B cell (primary cell): ENCODE measurements at places on chromosomes 12 and 14.

- no peak for DNase-seq
These were observed 168.2 kb upstream of the GZMB start for GRCh38 chr14:24802236-24802635.

DNA sequence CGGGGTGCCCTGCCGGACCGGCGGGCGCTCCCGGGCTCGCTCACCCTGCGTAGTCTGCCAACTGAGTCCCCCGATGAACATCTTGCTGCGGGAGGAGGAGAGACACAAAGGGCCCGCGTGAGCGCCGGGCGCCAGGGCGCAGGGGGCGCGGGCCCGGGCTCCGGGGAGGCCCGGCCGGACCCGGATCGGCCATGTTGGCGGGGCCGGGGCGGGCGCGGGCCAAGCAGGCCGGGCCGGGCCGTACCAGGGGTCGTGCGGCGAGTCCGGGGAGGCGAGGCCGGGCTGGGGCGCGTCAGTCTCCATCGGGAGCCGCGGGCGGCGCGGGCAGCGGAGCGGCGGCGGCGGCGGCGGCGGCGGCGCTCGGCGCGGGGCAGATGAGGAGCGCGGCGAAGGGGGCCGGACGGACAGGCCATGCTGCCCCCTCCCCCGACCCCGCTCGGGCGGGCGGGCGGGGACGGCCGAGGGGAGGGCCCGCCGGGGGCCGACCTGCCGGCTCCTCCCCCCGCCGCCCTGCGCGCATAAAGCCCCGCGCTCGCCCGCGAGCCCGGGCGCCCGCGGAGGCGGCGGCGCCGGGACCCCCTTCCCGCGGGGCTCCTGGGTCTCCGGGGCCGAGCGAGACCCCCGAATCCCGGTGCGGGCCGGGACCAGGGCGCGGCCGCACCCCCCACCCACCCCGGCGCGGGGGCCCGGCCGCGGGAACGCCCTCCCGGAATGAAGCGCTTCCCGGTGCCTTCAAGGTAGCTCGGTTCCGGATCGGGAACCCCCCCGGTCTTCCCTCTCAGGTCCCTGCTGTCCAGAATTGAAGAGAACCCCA lies at the start of gene MSI1:
MSI1 (minus strand) TSS at position 376 of the 814 bp plus-strand sequence; CDS start at position 303, 73 bp downstream.
- DNase-seq: peak; percentile 33

DNA sequence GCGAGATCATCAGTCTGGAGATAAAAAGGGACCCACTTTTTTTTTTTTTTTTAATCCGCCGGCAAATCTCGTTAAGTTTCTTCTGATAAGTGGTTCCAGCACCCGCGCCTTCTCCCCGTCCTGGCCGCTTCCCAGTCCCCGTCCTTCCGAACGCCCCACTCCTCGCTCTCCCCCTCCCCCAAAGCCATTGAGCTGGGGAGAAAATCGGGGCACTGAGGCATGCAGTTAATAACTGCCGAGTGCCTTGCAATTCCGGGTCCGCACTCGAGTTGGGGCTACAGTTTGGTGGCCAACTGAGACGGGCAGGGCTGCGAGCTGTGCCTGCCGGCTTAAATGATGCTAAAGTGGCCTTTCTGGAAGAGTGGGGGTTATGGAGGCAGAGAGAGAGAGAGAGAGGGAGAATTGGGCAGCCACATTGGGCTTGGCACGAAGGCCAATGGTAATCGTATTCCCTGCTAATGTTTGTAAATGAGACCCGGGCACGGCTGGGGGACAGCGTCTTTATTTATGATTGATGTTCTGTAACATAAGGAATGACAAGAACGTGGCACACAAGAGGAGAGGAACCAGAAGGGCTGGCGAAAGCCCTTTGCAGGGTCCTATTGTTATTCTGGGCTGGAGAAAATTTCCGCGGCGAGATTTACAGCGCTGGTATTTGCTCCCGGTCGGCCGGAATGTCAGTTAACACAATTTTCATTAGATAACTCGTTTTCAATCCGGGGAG lies 115.4 kb upstream of the MYL2 start:
- no peak for DNase-seq

DNA sequence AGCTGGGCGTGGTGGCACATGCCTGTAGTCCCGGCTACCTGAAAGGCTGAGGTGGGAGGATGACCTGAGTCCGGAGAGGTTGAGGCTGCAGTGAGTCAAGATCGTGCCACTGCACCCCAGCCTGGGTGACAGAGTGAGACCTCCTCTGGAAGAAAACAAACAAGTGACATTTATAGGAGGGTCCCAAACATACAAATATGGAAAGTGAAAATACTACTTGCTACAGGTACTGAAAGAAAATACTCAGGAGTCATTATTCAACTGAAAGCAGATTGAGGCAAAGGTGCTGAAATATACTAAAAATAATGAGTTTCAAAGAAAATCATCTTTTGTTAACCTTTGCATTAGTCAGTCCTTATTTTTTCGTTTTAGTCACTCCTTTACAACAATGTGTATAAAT lies 53.5 kb downstream of the ETV6 start:
- no peak for DNase-seq

DNA sequence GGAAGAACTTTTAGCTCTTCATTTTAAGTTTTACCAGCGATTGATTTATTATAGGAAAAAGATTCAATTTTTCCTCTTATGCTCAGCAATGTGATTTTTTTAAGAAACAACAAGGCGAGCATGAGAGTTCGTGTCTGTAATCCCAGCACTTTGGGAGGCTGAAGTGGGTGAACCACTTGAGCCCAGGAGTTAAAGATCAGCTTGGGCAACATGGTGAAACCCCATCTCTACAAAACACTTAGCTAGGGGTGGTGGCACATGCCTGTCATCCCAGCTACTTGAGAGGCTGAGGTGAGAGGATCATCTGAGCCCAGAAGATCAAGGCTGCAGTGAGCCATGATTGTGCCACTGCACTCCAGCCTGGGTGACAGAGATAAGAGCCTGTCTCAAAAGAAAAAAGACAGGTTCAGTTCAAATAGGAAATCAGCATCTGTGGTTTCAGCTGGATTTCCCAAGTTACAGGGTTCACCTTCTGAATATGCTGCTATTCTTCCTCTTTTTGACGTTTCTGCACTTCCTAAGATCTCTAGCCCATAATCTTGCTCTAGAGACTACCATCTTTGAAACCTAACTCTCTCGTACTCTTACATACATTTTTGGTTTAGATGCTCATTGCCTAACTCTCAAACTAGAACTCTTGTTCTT lies 274.7 kb downstream of the SEC23A start:
- no peak for DNase-seq

DNA sequence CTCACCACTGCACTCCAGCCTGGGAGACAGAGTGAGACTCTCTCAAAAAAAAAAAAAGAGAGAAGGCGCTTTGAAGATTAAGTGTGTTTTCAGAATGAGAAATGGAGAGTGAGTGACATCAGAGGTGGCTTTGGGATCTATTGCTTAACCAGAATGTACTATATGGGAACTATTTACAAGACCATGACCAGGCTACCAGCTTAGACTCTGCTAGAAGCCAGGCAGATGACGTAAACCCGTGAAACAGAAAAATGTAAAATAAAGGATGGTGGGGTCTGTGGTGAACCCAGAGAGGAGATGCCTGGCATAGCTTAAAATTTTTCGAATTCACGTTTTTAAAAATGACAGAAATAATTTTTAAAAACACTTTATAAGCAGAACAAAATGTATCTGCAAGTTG lies 82.0 kb downstream of the IFT43 start:
- DNase-seq: no peak

DNA sequence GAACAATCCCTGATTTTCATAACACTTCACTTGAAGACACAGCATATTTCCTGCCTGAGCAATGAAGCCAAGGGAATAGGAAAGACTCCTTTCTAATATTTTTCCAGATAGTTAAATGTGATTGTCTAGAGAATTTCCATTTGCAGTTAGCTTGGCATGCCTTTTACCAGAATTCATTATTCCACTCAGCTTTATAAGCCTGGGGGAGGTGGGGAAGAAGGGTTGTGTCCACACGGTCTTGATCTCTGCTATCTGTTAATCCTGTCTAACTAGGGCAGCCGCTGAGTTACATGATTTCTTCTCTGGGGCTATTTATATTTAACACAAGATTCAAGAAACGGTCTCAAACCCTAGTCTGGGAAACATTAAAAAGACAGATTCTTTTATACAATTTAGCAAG lies 146.6 kb upstream of the FSCB start:
- DNase-seq: no peak

DNA sequence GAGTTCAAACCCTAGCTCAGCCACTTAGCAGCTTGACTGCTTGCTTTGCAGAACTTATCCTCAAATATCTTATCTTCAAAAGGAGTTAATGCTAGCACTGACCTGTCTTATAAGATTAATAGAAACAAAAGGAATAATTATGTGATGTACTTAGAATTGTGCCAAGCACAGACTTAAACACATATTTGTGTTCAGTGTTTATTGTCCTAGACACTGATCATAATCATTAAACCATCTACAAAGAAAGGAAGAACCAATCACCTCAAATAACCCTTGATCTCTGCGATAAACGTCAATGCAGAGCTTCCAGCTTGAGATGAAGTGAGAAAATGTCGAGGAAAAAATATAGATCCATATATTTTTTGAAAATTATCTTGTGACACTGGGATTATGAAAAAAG lies 73.1 kb downstream of the ATXN7L3B start:
- DNase-seq: no peak

- DNase-seq: no peak
These were observed 108.8 kb downstream of the PRKCH start for GRCh38 chr14:61430066-61430757.

DNA sequence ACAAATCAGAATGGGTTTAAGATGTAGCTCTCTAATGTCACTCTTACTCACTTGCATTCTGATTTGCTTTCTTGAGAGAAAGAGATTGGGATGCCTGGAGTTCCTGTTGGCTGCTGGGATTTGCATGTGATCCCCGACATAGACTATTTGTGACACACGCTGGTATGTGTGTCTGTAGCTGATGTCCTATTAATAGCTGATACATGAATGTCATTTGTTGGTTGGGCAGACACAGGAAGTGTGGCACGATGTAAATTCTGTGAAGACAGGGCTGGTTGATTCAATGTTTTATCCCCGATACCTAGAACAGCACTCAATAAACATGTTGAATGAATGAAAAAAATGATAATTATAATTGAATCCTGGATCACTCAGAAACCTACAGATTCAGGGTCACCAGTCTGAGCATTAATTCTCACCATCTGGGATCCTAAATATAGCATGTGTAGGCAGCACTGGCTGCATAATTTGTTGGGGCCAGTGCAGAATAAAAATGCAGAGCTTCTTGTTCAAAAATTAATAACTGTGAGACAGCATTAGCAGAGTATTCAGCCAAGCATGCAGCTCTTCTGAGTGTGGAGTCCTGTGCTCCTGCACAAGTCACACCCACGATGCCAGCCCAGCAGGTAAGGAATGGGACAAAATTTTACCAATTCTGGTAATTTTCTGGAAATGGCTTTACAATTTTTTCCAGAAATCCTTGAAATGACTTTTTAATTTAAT lies 35.5 kb upstream of the SOCS2 start:
- DNase-seq: peak; percentile 25

- DNase-seq: no peak
These were observed 35.9 kb upstream of the PWP1 start for GRCh38 chr12:107649661-107650061.

DNA sequence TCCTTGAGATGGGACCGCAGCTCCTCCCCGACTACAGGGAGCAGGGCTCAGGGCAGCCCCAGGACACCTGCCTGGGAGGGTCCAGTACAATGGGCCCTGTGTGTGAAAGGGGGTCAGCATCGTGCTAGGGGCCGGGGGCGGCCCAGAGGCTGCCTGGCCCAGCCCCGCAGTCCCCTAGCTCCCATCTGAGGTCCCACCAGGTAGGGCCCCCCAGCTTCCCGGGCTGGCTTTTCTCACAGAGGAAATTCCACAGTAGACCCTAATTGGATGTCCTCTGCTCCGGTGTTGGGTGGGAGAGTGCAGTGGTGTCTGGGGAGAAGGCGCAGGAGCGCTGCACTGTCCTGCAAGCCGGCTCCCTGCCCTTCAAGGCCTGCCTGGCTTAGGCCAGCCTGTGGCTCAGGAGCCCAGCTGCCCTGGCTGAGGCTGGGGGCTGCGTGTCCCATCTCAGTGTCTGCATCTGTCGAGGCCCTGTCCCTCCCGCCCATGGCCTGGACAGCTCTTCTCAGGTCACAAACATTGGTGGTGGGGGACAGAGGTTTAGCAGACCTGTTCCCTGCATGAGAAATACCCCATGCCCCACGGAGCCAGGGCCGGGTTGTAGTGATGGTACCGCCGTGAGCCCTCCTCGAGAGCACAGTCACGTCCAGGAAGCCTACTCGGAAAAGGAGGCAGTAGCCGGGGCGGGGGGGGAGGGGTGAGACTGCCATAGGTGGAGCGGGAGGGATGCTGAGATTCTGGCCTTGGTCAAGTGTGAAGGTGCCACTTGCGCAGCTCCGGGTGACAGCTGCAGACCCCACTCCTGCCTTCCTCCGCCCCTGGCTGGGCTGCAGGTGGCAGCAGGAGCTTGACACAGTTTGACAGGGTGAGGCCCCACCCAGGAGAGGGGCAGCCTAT lies 11.6 kb downstream of the HIP1R start:
- no peak for DNase-seq

- no peak for DNase-seq
These were observed 99.2 kb downstream of the ARF6 start for GRCh38 chr14:49992036-49992435.

GRCh38 chr12:121872546-121873215 lies 14.0 kb upstream of the HPD start:
- DNase-seq: no peak

GRCh38 chr12:127268213-127268612 lies 998.8 kb upstream of the TMEM132C start:
- no peak for DNase-seq

GRCh38 chr12:11563785-11564739 lies 85.4 kb upstream of the ETV6 start:
- no peak for DNase-seq

DNA sequence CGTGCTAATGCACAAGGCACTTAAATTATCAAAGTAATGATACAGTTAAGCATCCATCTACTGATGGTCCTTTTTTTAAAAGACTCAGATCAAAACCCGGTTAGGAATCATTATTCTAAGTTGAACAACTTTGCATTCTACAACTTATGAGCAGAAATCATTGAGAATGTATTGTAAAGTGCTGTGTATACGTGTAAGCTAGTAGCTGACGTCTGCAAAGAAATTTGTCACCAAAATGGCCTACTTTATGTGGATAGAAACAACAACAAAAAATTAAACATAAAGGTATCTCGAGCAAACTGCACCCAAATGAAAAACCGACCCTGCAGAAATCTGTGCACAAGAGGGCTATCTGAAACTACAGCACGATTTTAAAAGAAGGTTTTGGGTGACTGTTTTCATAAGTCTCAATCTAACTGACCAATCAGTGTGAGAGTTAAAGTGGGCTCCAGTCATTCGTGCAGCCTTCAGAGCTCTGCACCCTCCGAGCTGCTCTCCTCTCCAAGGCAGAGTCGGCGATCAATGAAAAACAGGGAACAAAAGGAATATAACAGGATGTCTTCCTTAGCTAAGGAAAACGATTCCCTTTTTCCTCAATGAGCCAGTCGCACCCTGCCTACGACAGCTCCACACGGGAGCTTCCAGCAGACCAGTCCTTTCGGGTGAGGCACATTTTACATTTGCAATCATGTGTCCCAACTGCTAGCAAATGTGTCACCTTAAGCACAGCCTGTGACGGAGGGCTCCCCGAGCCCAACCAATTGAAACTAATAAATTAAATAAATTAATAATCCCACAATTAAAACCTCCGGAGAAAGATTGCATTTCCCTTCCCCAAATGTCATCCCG lies 200.7 kb upstream of the FOXN3 start:
- DNase-seq: peak; percentile 55

- no peak for DNase-seq
These were observed 42.3 kb downstream of the CPM start for GRCh38 chr12:68890701-68891113.

GRCh38 chr14:95258754-95259593 lies 60.7 kb downstream of the CLMN start:
- no peak for DNase-seq
